ELR (cell line): ENCODE measurements at places on chromosomes 6 and 20.

DNA sequence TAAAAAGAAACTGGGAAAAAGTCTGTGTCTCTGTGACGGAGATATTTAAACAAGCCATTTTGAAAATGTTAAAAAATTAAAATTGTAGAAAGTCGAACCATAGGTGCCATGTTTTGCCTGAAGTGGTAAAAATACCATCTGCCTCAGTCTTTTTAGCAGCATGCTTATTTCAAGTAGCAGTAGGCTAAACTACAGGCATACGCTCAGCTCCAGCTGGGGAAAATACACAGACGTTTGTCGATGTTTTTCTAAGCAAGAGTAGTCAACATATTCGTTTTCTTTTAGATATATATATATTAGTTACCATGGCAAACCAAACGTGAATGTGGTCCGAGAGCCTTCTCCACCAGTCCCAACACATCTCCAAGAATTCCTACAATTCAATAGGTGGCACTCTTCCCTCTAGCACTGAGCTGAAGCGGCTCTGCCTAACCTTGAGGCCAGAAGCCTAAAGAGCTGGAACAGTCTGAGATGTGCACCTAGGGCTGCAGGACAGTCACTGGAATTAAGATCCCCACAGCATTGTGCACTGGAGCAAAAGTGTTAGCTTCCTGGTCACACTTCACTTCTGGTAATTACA lies 70.2 kb upstream of the BEND3 start:
- peak; percentile 3 for DNase-seq

GRCh38 chr6:113662093-113662665 lies 195.0 kb upstream of the MARCKS start:
- no peak for DNase-seq

DNA sequence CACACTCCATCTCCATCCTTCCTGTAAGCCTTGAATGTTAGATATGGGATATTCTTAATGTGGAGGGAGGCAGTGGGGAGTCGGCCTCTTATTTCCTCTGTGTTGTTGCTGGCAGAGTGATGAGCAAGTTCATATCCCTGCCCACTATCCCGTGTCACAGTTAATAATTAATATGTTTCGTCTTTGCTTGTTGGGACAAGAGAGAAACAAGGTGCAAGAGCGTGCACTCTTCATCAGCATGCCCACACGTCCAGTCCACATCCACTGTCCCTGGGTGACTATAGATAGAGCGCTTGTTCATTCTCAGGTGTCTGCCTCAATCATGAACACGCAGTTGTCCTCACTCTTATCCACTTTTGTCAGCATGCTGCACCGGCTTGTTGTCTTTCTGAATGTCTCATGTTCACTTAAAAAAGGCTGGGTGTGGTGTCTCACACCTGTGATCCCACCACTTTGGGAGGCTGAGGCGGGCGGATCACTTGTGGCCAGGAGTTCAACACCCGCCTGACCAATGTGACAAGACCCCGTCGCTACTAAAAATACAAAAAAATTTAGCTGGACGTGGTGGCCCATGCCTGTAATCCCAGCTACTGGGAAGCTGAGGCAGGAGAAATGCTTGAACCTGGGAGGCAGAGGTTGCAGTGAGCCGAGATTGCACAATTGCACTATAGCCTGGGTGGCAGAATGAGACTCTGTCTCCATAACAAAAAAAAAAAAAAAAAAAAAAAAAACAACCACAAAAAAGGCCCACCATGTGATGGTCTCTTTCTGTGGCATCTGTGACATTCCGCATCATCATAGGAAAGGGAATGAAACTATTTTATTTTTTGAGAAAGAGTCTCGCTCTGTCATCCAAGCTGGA lies 34.2 kb downstream of the PPP1R3G start:
- DNase-seq = no peak

- peak; percentile 19 for DNase-seq
Observed at GRCh38 chr6:76702187-76702586, 629.7 kb upstream of the IMPG1 start.

DNA sequence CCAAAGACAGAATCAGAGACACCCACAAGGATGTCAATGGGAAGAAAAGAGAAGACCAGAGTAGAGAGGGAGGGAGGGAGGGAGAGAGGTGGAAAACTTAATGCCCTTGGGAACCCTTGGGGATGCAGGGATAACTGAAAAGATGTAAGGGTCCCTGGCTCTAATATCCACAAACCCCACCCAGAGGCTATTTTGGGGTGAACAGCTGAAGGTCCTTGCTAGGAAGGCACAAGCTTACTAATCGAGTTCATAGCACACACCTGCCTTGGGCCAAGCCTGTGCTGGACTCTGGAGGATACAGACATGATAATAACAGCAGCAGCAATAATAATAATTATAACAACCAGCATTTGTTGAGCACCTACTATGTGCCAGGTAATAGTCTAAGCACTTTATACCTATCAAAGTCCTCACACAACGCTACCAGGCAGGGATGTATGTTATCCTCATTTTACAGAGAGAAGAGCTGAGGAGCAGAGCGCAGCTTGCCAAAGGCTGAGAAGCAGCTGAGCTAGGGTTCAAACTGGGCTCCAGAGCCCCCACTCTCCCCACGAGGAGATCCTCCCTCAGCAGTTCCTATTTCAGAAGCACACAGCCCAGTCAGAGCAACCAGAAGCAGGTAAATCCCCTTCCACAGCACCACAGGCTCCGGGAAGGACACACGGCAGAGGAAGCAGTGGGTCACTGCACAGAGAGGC lies 174.2 kb downstream of the ANKRD60 start:
- DNase-seq = no peak
